CD4-positive, alpha-beta T cell treated with Interleukin-10 for 1 hour (primary cell): ENCODE measurements at places on chromosomes 11 and 22.

- no peak for DNase-seq
Measured at GRCh38 chr11:8997451-8997850, 6.3 kb downstream of the NRIP3 start.

- no peak for DNase-seq
Measured at GRCh38 chr11:76280151-76280881, 74.0 kb upstream of the WNT11 start.

DNA sequence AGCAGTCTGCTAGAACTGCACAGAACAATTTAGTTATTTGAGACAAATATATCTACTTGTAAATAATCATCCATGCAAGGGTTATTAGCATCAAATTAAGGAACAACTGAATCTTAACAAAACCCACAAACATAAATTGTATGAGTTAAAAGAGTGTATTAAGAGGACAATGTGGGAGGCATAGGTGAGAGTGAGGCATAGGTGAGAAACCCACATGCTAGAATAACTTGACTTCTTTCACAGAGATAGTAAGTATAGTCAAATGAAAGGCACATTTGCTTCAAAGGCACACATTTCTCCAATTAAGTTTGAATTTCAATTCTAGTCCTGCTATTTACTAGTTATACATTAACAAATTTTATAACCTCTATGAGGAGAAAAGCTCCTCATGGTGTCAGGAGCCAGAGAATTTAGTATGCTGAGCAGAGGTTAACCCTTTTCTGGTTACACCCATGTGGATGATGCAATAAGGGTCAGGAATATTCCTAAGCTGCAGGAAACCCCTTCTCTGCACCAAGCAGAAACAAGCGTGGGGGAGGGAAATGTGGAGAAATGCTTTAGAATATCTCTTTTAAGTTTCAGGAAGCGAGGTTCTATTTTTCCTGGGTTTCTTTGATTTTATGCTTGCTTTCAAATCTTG is 264.2 kb downstream of the GRM5 start:
- no peak for DNase-seq

GRCh38 chr11:95542868-95543551 is 246.6 kb downstream of the FAM76B start:
- DNase-seq: no peak

GRCh38 chr11:73416786-73417185 is 40.6 kb downstream of the RELT start:
- no peak for DNase-seq

DNA sequence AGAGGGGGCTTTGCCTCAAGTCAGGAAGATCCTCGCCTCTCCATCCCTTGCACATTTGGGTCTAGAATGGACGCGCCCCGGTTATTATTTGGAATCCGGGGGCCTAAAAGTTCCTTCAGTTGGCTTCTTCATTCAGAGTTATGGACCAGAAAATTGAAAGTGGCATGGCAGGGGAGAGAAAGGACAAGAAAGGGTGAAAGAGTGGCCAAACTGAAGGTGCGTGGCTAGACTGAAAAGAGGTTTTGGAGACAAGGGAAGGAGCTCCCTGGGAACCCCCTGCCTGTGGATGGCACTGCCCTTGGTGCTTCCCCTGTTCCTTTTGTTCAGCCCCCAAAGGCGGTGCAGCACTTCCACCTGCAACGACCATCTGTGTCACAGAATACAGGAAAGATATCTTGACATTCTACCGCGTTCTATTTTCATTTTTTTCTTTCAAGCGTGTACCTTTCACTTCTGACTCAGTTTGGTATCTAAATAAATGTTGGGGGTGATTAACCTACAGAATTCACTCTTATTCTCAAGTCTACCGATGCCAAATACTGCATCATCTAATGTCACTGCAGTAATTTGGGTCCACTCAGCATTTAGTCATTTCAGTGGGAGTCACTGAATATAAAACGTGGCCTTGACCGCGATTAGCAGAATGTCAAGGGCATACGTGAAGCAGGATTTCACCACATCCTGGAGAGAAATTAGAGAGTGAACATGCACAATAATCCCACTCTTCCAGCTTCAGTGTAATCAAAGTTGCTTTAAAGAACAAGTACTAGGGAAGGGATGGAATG is 88.1 kb upstream of the ARHGAP32 start:
- DNase-seq: no peak

DNA sequence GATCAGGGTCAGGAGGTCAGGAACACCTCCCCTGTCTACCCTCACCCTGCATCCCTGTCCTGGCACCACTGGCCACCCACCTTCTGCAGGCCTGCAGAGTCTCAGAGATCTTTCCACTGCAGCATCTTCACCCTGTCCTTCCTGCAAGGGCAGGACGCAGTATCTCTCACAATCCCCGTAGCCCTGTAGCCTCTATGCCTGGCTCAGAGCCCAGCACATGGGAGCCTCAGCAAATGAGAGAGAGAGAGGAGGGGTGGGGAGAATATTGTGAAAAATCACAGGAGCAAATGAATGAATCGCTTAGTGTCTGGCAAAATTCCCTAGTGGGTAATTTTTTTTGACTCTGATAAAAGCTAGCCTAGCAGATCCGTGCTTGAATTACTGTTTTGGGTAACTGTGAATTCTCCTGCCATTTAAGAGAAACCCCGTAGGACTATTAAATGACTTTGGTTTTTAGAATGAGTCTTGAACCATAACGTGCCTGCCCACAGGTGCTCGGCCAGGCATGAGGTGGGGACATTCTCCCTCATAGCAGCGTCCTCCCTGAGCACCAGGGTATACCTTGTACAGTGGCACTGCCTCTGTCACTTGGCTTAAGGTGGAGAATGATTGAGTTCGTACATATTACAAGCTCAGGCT is 91.5 kb downstream of the MORC2 start:
- DNase-seq: no peak

- peak; percentile 71 for DNase-seq
Measured at GRCh38 chr11:46348566-46349401, 1.5 kb downstream of the DGKZ start.

GRCh38 chr22:33896575-33897447 is 23.5 kb downstream of the LARGE1 start:
- no peak for DNase-seq

DNA sequence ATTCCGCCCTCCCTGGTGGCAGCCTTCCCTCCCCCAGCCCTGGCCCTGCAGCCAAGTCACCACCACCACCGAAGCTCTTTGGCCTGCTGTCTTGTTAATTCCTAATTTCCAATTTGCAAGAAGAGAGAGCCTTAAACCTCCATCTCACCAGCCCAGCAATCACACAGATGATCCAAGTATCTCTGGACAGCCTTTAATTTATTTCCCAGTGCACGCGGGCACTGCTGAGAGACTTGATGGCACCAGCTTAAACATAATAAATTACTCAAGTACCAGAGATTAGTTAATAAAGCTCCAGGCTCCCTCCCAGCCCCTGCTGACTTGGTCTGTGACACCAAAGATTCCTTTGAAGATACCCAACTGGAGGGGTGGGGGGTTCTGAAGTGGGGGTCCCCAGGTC is 494.7 kb downstream of the BUD13 start:
- DNase-seq: no peak

DNA sequence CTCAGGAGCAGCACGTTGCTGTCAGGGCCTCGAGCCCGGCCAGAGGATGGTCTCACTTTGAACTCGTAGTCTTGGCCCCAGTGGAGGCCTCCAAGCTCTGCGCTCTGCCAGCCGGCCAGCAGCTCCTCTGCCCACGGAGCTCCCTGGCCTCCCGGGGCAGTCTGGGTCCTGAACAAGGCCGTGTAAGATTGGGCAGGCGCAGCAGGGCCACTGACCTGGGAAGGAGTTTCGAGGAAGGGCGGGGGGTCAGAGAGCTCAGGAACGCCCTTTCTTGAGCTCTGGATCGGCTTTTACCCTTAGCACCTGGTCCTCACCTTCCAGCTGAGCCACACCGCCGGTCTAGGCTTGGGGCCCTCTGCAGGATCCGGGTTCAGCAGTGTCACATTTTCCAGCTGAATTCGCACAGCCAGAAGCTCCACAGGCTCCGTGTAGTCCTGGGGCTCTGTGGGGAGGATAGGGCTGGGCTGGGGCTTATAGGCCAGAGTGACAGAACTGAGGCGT is 2.1 kb downstream of the ROBO4 start:
- DNase-seq: no peak

GRCh38 chr11:4164884-4165590 is 70.4 kb downstream of the RRM1 start:
- no peak for DNase-seq

- DNase-seq: no peak
Measured at GRCh38 chr11:21909145-21909544, 283.7 kb upstream of the ANO5 start.

DNA sequence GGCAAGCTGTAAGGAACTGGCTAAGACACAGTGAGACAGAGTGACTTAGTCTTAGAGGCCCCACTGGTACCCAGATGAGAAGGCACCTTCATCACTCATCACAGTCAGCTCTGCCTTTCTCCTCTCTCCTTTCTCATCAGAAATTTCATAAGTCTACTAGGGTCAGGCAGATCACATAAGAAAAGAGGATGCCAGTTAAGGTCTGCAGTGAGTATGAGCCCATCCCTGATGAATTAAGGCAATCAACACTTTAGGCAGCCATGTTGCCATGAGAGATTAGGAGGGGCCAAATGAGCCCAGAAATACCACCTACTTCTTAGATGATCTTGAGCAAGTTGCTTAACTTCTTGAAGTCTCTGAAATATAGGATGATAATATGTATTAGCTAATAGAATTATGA is 11.9 kb upstream of the HBE1 start:
- no peak for DNase-seq

DNA sequence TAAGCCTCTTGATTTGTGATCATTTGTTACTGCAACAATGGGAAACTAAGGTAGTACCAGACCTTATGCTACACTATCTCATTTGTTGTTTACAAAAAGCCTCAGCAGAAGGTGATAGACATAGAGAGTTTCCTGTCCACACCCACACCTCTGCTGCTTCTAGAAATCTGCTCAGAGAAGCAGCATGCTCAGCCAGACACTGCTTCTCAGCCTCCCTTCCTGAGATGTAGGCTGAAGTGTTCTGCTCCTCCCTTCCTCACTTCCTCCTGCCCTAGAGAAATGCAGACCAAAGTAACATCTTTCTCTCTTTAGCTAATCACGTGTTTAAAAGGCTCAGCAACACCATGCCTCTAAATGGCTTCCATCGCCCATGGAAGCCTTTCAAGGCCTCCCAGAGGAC is 88.4 kb downstream of the SLC1A2 start:
- peak; percentile 69 for DNase-seq

DNA sequence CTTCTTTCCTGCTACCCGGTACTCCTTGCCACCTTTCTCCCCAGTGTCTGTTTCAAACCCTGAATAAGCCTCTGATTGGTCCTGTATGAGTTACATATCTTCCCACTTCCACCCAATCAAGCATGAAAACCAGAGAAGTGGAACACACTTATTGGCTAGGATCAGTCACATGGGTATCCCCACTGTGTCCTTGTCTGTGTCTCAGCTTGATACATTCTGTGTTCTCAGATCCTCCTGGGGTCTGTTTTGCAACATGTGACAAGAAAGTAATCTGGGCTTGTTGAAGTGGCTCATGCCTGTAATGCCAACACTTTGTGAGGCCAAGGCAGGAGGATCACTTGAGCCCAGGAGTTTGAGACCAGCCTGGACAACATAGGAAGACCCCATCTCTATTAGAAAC is 23.9 kb downstream of the MCHR1 start:
- no peak for DNase-seq

- DNase-seq: no peak
Measured at GRCh38 chr11:29628609-29629008, 388.2 kb downstream of the KCNA4 start.

- DNase-seq: no peak
Measured at GRCh38 chr22:38732251-38732815, 23.5 kb downstream of the SUN2 start.

DNA sequence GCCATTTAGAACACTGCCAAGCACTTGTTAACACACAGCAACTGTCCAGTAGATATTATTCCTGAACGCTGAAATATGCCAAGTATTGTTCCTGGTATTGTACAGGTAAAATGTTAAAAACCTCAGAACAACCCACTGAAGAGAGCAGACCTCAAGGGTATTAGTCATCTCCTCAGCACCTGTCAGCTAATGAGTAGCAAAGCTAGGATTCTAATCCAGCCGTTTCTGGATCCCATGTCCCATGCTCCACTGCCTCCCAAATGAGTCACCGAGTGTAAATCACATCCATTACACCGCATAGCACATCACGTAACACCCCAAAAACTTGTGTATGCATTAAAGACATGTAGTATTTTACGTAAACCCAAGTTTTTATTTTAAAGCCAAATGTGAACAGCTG is 705.4 kb upstream of the TENM4 start:
- DNase-seq: no peak

DNA sequence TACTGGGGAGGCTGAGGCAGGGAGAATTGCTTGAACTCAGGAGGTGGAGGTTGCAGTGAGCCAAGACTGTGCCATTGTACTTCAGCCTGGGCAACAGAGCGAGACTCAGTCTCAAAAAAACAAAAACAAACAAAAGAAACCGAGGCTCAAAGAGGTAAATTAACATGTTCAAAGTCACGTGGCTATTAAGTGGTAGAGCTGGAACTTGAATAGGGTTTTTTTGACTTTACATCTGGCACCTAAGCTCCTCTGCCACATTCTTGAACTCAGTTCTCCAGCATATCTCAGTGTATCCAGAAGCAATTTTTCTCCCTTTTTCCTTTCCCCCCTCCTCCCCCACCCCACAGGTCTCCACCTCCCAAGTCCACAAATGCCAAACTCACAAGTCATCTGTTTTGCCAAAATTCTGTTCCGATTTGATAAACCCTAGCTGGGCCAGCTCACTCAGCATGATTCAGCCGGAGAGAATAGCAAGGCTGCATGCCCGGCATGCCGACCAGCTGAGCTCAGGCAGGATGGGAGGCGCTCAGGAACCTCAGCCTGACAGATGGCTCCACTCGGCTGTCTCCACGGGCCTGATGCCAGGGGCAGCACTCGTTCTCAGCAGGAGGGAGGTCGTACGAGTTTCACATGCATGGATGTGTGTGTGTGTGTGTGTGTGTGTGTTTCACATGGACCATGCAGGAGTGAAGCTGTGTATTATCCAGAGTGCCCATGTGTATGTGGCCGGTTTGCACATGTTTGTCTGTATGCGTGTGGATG is 63.2 kb upstream of the RRAS2 start:
- DNase-seq: no peak

DNA sequence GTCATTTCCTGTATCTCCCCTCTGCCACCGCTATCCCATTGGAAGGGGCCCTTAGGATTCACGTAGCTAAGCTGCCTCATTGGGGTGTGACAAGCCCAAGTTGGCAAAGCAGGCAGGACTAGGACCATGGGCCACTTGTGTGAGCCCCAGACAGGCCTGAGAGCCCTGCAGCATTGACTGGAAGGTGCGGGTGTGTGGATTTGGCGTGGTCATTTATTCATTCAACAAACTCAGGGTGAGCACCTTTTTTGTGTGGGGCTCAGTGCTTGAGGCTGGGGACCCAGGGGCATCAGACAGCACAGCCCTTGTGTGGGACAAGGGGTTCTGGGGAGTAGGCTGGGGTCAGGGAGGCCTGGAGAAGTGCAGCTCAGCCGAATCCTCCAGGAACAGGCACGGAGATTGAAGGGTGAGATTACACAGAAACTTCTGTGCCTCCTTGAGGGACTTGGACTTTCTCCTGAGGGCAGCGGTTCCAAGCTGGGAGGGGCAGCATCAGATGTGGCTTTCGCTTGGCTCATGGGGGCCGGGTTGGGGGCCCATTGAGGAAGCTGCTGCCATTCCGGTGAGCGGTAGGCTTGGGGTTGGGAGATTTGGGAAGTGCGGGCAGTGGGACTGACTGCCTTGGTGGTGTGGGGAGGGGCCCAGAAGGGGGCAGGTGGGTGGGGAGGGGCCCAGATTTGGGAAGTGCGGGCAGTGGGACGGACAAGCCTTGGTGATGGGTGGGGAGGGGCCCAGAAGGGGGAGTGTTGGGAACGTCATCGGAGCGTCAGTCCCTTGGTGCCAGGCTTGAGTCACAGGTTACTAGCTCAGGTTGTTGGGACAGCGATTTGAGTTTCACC is 11.9 kb downstream of the MGAT3 start:
- no peak for DNase-seq
